Activated T-helper 1 cell treated with Interleukin-2 at 50 U/mL for 16 hours (primary cell): ENCODE measurements at places on chromosomes 7 and 10.

- DNase-seq: no peak
Measured at GRCh38 chr7:98807068-98808048, 62.5 kb downstream of the TMEM130 start.

DNA sequence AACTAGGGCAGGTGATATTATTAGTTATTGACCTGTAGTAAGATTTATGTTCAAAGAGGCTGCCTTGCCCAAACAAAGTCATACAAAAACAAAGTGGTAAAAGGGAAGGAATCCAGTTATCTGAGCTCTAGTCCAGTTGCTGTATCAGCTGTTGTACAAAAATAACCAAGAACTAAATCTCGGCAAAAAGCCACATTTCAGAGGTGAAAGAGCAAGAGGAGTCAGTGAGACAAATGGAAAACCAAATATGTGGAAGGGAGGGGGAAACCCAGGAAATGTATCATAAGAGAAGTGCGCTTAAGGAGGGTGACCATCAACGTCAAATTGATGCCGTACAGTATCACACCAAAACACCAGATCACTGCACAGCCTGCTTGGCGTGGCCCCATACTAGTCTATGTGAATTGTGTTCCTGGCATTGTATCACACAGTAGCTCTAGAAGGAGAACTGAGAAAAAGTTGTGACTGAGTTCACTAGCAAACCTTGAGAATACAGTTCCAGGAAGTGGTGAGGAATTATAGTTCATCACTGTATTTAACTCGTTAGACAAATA lies 6.4 kb downstream of the AGBL3 start:
- no peak for DNase-seq

DNA sequence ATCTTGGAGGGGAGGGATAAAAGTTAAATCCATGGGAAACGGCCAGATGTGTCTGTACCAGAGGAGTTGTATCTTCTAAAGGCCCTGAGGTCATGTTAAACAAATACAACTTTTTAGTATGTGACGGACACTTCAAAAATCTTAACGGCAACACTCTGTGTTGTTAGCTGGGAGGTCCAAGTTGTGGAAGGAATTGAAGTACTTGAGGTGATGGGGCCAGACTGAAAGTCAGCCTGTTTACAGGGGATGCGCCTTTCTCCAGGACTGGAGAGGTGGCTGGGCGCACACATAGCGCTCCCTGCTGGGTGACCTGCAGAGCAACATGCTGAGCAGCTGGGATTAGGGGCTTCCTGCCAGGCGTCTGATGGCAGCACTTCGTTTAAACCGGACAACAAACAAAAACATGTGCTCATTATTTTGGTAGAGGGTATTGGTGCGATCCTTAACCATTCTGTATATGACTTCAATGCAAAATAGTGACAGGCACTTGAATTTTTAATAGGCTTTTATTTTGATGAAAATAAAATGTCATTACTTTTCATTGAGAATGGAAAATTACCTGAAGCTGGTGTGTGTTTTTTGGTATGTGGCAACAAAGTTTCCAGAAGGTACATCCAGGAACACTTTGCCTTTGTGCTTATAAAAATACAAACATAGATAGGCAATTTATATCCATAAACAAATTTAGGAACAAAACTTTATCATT lies 198.2 kb downstream of the MLLT10 start:
- DNase-seq: no peak

- no peak for DNase-seq
Measured at GRCh38 chr10:85490431-85490830, 876.2 kb downstream of the GRID1 start.

GRCh38 chr7:127628445-127628844 lies 10.5 kb upstream of the PAX4 start:
- no peak for DNase-seq

GRCh38 chr10:118374404-118374803 lies 32.3 kb upstream of the FAM204A start:
- DNase-seq: no peak

DNA sequence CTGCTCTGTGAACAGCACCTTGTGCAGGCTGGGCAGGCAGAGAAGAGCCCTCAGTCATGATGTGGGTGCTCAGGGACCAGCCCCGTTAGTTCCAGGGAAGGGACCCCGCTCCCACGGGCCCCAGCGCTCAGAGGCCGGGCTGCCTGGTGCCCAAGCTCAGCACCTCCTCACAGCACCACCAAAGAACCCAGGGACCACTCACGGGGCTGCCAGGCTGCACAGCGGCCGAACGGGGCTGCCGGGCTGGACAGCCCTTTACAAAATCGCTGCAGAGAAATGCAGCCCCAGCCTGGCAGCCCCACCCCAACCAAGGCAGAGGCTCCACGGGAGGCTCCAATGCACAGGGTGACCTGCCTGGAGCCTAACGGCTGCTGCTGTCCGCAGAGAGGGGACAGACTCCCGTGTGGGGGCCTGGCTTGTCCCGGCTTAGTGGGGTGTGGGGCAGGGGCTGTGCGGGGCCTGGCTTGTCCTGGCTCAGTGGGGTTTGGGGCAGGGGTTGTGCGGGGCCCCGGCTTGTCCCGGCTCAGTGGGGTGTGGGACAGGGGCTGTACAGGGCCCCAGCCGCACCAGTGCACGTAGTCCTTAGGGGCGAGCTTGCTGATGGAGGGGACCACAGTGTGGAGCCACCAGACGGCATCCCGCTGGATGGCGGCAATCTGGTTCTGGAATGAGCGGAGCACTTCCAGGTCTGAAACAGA lies 9.2 kb downstream of the INTS1 start:
- no peak for DNase-seq

DNA sequence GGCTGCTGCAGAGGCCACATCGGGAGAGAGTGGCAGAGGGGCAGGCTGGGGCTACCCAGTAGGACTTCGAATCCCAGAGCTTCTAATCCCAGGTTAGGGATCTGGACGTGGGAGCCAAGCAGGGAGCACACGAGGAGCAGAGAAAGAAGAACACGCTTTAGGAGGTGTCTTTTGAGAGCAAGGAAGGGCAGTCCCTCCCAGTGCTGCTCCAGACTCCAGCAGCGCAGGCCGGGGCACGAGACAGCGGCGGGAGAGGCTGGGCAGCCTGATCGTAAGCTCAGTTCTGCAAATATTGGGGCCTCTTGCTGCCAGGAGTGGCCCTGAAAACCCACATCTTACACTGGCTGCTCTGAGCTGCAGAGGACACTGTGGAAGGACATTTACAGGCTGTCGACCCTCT lies 75.9 kb downstream of the HIPK2 start:
- no peak for DNase-seq
